ENCODE measurements at places on chromosomes 7 and 10.

DNA sequence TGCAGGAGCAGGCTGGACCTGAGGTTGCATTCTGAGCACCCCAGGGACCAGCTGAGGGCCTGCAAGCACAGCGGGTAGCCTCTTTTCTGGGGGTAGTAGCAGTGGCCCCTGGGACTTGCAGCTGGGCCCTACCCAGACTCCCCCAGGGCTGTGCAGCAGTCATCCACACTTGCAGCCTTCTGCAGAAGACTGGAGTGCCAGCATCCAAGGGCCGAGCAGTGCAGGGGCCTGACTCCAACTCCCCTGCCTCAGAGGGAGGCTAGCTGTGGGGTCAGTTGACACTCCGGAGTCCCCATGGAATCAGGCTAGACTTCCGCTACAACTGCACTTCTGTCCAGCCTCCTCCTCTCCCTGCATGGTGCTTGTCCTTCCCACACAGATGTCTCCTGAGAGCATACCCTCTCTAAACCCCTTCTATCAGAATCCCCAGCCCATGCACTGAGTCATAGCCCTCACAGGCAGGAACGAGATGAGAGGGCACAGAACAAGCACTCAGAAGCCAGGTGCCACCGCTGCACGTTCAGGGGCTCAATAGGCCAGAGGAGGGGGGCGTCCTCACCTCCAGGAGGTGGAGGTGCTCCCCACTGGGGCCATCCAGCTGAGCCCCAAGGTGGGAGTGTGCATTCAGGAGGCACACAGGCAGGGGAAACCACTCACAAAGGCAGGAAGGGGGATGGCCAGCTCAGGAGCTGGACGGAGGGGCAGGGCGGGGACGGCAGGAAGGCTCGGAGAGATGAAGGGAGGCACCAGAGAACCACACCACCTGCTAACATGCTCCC lies 7.5 kb downstream of the RASGEF1A start:
- DNase-seq = no peak

GRCh38 chr10:11111490-11111889 lies 93.8 kb downstream of the CELF2 start:
- no peak for DNase-seq

GRCh38 chr7:120837599-120837998 lies 20.3 kb downstream of the TSPAN12 start:
- no peak for DNase-seq

- DNase-seq = no peak
Observed at GRCh38 chr10:33271969-33272583, 62.4 kb downstream of the NRP1 start.

DNA sequence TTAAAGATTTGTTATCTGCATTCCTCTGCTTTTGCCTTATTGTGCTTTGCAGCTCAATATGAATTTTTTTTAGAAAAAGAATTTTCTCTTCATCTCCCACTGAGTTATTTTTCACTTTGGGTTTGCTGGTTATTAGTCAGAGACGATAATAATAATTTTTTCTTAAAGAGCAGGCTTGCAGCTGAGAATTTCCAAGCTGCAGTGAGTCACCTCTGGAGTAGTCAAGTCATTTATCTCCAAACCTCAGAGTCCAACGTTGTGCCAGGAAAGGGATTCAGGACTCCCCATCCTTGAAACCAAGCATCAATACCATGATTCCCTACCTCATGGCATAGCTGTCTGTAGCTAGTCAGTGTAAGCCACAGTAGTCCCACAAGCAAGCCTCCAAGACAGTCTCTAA lies 15.2 kb upstream of the EGR2 start:
- no peak for DNase-seq

- DNase-seq = no peak
Observed at GRCh38 chr10:13953371-13953770, 366.6 kb downstream of the PRPF18 start.

DNA sequence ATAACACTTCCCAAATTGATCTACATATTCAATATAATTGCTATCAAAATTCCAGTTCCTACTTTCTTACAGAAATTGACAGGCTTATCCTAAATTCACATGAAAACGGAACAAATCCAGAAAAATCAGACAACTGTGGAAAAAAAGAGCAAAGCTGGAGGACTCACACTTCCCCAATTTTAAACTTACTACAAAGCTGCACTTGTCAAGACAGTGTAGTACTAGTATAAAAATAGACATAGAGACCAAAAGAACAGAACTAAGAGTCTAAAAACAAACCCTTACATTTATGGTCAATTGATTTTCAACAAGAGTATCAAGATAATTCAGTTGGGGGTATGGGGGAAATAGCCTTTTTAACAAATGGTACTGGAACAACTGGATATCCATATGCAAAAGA lies 27.5 kb downstream of the LMBR1 start:
- DNase-seq = no peak

- DNase-seq = no peak
Observed at GRCh38 chr7:148084138-148084537, 506.4 kb upstream of the C7orf33 start.

GRCh38 chr10:59654007-59654406 lies 55.6 kb downstream of the SLC16A9 start:
- no peak for DNase-seq

DNA sequence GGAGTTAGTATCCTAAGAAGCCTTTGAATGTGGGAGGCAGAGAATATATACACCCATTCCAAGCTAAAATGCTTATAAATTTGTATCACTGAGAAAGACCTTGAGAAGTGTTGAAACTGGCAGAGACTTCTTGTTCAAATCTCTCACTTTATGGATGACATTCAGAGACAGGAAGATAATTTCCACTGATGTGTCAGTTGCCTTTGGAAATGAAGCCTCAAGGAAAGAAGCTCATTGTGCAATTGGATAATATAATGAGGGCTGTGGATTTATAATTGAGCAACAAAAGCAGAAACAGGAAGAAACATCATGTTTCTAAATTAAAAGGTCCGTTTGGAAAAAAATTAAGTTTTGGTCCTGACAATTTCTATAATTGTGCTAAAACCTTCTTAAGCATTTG lies 789.9 kb upstream of the IGFBP3 start:
- no peak for DNase-seq

GRCh38 chr7:157832006-157832405 lies 495.2 kb downstream of the DNAJB6 start:
- no peak for DNase-seq

- DNase-seq = no peak
Observed at GRCh38 chr10:133104963-133105640, 17.4 kb downstream of the ADGRA1 start.

DNA sequence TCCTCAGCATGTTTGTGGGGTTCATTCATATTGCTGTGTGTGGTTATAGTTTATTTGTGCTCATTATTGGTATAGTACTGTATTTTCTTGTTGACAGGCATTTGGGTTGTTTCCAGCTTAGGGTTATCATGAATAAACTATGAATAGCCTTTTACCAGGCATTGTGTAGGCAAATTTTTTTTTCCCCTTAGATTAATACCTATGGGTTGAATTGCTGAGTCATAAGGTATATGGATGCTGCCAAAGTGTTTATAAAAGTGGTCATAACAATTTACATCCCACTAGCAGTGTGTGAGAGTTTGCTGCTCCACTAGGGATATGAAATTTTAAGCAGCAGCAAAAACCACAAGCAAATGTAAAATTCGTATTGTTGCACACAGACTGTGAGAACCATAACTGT lies 175.0 kb downstream of the PLPP4 start:
- no peak for DNase-seq

DNA sequence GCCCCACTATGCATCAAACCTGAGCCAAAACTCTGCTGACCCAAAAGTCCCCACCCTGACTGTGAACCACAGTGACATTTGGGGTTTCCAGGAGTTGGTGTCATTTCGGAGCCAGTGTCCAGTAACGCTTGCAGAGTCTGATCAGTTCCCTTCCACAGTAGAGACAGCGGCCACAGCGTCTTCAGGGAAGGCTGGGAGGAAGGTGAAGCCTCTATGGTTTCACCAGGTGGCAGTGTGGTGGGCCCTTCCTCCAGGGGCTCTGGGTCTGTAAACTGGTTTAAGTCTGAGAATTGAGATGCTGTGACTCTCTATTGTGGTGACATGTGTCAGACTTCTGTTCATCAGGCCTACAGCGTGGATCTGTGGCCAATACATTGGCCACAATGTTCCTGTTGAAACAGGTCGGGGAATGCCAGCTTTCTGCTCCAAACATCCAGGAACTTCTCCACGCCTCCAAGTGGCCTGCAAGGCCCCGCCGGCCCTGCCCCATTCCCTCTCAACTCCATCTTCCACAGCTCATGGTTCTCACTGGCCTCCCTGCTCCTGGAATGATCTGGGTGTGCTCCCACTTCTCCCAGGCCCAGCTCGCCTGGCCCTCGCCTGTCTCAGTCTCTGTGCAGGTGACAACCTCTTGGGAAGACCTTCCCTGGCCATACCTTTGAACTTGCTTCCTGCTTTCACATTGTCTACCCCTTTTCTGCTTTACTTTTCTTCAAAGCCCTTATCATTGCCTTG lies 124.5 kb upstream of the FAM20C start:
- DNase-seq = no peak

DNA sequence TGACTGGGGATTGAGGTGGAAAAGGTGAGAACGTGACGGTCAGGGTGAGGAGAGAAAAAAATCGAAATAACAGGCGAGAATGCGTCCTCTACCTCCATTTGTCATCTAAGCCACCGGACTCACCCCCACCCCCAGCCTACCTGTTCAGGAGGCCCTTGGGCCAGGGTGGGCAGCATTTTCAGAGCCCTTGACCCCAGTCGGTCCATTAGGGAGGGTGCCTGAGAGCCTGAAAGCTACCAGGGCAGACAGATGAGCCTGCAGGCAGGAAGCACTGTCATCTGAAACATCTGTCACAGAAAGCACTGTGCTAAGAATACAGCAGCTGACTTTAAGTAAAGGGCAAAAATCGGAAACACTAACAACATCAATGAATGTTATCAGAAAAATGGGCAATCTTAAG lies 47.0 kb downstream of the MAD1L1 start:
- DNase-seq = no peak

DNA sequence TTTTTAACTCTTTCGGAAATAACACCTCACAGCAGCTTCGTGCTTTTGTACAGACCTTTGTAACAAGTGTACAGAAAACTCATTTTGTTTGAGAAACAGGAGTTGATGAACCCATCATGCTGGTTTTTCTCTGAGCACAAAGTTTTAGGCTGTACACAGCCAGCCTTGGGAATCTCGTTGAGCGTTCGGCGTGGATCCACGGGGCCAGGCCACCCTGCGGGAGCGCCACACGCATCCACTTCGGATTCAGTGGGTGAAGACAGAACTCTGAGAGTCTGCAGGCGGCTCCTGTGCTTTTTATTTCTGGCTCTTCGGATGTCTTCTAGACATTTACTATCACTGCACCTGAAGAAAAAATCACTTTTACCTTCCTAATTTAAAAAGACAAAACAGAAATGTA lies 131.2 kb downstream of the SMURF1 start:
- DNase-seq = no peak

- DNase-seq = no peak
Observed at GRCh38 chr10:121910673-121911420, 17.0 kb downstream of the ATE1 start.

DNA sequence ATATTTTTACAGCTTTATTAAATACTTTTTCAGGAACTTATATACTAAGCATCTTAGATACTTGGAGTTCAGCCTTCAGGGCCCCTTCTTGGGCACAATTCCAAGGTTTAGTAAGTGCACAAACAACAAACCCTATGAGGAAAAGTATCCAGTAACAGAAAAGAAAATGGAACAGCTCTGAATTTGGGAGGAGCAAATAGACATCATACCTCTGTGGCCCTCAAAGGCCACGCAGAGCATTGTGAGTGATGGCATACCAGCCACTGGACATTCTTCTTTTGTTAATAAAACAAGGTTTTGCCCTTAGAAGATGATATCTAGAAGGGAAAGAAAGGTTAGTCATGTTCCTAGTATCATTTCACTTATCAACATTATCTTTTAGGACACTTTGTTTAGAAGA lies 46.0 kb downstream of the ST7 start:
- no peak for DNase-seq

DNA sequence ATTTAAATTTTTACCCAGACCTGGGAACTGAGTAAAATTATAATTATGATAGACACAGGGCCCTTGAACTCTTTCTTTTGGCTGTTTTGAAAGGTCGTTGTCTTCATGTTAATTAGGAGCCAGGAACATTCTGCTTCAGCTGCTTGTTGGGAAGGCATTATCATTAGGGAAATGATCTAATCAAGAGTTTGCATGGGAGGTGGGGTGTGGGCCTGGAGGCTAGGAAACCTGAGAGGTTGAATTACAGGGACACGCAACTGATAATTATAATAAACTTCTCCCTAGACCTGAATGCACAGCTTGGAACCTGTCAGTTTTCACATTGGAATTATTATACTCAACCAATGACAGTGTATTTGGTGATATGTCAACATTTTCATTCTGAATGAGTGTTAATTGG lies 237.7 kb downstream of the CACNB2 start:
- DNase-seq = no peak

DNA sequence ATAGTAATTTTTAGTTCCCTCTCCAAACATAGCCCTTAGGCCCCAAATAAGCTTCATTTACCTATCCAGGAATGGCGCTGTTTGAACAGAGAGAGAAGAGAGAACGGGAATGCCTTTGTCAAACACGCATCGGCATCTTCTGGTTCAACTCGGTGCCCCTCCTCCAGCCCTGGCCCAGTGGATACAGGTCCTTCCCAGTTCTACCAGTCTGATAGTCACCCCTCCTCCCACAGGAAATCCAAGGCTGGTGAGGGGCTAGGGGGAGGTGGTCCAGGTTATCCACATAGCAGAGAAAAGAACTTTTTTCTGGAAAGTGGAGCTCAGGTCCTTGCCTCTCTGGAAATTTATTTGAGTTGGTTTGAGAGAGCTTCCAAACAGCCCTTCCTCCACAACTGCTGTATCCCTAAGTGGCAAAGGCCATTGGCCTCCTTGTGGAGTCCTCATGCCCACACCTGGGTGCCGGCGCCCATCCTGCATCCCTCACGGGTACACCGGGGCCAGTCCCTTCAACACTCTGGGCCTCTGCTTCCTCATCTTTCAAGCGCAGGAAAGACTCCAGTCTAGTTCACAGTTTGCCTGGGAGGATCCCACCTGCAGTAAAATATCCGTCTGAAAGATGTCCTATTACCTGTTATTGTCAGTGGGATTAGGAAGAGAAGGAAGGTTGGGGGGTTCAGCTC lies 287.4 kb downstream of the CELF2 start:
- DNase-seq = no peak

- no peak for DNase-seq
Observed at GRCh38 chr7:50203521-50203920, 101.0 kb upstream of the IKZF1 start.

DNA sequence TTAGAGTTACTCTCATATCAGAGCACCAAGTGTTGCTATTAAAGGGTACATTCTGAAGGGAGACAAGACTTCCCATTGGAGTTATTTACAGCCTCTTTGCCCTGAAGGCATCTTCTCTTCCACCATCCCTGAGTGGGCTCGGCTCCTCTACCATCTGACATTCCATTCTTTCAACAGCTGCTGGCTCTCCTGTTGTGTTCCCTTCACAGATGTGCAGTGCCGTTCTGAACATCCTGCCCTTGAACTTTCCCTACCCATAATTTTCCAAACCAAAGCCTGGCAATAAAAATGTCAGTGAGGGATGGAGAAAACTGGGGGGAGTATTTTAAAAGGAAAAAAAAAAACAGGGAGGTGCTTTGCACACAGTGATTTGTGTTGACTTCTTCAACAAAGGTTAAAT lies 392.9 kb downstream of the KCNMA1 start:
- DNase-seq = no peak

Data from stimulated activated CD8-positive, alpha-beta memory T cell treated with anti-CD3 and anti-CD28 coated beads, Interleukin-4, amount 100 ng/mL, for 4 hours (primary cell).